Upper lobe of right lung (tissue), 1 donor: ENCODE measurements at places on chromosomes 11 and 22.
A peak's percentile ranks its signal among the peaks of the same experiment; 100 is the strongest.

- no peak for DNase-seq
These were observed 131.0 kb downstream of the SLC1A2 start for GRCh38 chr11:35288309-35288708.

GRCh38 chr11:2393941-2394817 is 6.4 kb upstream of the TSSC4 start:
- DNase-seq, result no peak

GRCh38 chr11:2752204-2752770 is 52.5 kb upstream of the KCNQ1OT1 start:
- DNase-seq, result peak; percentile 23

GRCh38 chr22:46531581-46532175 is 5.7 kb downstream of the CELSR1 start:
- DNase-seq, result no peak

- no peak for DNase-seq
These were observed 70.1 kb downstream of the SFI1 start for GRCh38 chr22:31566484-31566883.

DNA sequence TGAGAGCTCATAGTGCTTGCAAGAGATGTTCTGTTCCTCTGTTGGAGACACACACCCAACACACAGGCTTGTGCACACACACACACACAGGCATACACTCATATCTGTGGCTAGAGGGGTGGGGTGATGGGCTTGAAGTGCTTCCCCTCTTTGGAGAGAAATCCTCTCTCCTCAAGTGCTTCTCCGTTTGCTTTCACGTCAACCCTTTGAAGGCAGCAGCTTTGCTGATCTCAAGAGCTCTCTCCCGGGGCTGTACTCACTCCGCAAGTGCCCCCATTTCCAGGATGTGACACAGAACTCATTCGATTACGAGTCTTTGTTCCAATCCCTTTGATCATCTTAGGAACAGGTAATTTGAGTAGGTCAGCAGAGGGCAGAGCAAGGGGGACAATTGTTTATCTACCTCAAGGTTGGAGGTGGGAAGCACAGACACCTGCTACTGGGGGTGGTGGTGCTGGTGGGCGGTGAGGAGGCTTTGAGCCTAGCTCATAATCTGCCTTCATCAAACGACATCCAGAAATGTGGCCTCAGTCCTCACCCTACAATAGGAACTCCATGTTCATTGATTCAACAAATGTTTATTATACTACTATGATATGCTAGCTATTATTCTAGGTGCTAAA is 529.8 kb upstream of the CADM1 start:
- peak; percentile 65 for DNase-seq

GRCh38 chr11:71178076-71178475 is 74.3 kb downstream of the SHANK2 start:
- no peak for DNase-seq

DNA sequence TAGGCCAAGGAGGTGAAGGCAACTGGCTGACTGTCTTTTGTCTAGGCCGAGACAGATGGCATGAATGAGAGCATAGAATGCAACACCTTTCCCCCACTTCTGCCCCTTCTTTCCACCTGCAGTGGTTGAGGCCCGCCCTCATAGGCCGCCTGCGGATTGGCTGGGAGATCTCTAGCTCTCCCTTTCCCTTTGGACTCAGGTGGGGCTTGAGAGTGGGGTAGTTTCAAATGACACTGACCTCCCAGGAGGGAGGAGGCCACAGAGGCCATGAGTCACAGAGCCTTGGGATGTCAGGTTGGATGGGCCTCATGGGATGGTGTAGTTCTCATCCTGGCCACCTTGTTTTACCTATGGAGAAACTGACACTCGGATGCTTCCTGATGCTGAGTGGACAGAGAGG is 9.1 kb downstream of the MICAL2 start:
- DNase-seq, result no peak

DNA sequence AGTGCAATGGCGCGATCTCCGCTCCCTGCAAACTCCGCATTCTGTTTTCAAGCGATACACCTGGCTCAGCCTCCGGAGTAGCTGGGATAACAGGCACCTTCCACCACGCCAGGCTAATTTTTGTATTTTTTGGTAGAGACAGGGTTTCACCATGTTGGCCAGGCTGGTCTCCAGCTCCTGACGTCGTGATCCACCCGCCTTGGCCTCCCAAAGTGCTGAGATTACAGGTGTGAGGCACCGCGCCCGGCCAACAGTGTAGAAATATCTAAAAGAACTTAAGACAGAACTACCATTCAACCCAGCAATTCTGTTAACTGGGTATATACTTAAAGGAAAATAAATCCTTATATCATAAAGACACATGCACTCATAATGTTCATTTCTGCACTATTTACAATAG is 335.3 kb upstream of the LUZP2 start:
- no peak for DNase-seq

DNA sequence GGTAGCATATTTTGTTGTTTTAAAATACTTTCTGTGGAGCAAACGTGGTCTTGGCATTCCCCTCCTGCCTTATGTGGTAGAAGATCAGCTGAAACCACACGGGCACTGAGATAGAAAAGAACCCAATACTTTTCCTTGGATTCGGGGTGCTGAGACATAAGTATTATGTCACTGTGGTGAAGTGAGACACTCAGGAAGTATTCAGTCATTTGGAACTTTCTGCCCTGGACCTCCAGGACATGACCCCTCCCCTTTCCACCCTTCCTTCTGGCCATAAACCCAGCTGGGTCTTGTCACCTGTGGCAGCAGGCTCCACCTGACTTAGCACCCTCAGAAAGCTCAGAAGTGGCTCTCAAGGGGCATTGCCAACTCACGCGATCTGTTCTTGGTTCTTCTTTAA is 123.4 kb downstream of the SWAP70 start:
- DNase-seq, result no peak

- DNase-seq, result peak; percentile 71
These were observed at the start of gene FOLH1 for GRCh38 chr11:49208006-49208721. TSS of gene FOLH1 (minus strand) at chr11:49208602. CDS start at chr11:49208409, 193 bp downstream.

GRCh38 chr22:48444320-48445112 is 1383.2 kb downstream of the BRD1 start:
- no peak for DNase-seq

GRCh38 chr11:95790933-95791708 is 823 bp downstream of the CEP57 start:
- DNase-seq, result peak; percentile 89

- no peak for DNase-seq
These were observed 11.5 kb upstream of the IGSF9B start for GRCh38 chr11:133968300-133968699.

DNA sequence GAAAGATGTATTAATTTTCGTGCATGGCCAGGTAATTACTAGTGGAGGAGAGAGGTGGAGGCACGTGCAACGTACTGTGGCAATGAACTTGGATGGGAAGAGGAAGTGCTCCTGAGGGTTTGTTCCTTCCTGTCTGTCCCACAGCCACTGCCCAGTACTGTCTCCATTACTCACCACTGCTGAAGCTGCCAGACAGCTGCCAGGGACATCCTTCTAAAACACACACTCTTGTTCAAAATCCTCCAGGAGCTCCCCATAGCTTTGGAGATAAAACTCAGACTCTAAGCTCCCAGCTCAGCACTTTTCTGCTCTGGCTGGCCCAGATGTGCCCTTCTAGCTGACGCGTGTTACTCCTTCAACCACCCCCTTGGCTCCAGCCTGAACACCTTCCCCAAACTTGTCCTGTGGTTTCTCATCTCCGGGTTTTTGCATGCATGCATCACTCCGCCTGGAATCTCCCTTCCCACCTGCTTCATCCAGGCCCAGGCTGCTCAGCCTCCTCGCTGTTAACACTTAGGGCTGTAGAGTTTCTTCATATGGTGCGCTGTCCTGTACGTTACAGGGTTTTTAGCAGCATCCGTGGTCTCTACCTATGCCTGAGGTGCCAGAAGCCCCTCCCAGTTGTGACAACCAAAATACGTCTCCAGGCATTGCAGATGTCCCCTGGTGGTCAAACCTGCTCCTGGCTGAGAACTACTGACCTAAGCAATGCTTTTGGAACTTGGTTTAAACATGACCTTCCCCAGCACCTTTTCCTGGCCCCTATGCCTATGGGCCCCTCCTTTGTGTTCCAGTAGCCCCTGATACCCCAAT is 69.5 kb downstream of the C11orf91 start:
- no peak for DNase-seq

GRCh38 chr11:2531277-2531986 is 86.6 kb downstream of the KCNQ1 start:
- DNase-seq, result peak; percentile 88

DNA sequence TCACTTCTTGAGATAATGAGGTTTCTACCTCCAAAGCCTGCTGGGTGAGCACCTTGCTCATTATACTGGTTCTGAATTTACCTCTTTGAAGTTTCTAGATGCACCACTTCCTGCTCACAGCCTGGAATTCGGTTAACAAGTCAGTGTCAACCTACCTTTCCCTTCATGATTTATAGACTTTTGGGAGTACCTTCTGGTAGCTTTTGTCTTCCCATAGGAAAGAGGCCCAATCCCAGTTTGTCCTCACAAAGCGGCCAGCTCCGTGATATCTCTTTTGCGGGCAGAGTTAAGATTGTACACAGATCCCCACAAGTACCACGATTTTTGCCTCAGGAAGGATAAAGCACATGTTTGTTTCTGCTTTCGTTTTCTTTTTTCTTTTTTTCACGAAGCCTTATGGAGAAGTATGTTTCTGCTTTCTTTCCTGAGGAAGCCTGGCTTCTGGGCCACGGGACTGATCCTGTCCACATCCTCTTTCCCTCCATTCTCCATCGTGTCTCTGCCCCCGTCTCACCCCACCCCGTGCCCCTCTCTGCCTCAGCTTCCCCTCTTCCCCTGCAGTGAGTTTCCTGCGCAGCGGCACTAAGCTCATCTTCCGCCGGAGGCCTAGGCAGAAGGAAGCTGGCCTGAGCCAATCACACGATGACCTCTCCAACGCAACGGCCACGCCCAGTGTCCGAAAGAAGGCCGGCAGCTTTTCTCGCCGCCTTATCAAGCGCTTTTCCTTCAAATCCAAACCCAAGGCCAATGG is 5.7 kb upstream of the HINFP start:
- peak; percentile 84 for DNase-seq

DNA sequence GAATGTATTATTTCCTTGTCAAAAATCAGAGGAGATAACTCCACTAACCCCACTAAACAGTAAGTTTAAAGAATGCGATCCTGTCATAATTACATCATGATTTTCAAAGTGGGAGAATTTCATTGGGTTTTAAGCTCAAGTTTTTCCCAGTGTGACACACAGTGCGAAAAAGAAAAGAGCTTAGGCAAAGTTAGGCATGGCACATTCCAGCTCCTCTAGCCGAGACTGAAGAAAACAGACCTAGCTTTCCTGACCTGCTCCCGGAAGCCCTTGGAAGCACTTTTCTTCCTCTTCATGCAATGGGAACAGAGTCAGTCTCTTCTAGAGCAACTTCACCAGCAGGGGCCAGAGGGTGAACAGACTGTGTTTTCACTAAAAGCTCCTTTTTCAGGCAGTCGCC is 76.6 kb upstream of the AKIP1 start:
- no peak for DNase-seq

DNA sequence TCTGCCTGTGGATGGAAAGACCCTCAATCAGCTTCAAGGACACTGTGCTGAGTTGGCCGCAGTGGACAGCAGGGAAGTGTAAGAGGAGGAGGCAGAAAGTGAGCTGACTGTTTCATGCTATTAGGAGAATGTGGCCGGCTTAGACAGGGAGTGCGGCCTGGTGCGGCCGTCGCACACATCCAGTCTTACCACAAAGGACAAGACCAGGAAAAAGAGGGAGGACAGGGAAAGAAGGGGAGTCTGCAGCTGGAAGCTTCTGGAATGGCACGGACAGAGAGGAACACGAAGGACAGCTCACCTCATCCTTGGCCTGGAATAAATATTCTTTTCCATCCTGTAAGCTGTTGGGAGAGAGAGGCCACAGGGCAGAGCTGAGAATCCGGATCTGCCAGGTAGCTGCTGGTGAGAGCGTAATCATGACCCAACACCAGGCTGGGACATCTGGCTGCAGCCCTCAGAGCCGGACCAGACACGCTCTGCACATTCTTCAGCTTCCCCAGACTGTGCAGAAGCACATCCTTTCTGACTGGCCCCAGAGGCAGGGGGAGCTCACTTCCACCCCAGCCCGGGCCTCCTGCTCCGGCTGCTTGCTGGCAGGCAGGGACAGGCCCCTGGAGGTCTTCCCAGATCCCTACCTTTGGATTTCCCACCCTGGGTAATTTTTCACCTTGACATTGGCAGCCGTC is 8.6 kb upstream of the RBM4B start:
- DNase-seq, result peak; percentile 37

GRCh38 chr11:11230087-11230486 is 123.0 kb downstream of the CSNK2A3 start:
- DNase-seq, result no peak

DNA sequence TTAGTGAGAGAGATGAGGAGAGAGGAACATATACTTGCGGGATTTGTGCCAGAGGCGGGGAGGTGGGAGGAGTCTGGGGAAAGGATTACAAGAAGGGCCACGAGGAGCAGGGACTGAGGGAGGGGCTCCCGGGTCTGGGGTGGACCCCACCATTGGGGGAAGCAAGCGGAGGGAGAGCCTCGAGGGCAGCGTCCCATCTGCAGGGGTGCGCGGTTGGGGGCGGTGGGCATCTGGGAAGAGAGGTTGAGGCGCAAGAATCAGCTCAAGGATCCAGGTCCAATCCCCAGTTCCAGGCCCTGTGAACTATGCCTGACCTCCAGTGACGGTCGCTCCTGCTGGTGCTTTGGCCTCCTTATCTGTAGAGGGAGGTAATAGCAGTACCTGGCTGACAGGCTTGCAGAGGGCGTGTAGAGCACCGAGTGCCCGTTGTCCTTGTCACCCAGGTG is 38.0 kb downstream of the ADAMTS15 start:
- DNase-seq, result no peak

- no peak for DNase-seq
These were observed 37.0 kb downstream of the MMP7 start for GRCh38 chr11:102493524-102493923.

DNA sequence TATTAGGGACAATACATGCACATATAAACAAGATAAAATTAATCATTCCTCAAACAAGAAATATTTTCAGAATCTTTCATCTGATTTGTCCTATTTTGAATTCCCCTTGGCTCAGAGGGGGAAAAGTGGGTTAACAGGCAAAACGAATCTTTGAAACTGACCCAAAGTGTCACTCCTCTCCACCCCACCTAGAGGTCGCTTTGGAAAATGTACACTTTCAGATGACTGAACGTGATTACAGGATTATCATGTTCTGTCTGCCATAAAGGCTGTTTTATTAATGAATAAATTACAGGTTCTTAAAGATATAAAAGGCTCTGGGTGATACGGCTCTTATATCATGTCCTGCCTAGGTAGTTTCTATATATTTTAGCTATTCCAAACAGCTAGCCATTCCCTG is 1735.0 kb downstream of the LRRC4C start:
- no peak for DNase-seq

- DNase-seq, result no peak
These were observed 11.0 kb downstream of the SULT4A1 start for GRCh38 chr22:43851058-43851978.
